ENCODE measurements at places on chromosomes 1 and 21.

- DNase-seq, result no peak
These were observed 89.4 kb downstream of the LPAR3 start for GRCh38 chr1:84803604-84804003.

DNA sequence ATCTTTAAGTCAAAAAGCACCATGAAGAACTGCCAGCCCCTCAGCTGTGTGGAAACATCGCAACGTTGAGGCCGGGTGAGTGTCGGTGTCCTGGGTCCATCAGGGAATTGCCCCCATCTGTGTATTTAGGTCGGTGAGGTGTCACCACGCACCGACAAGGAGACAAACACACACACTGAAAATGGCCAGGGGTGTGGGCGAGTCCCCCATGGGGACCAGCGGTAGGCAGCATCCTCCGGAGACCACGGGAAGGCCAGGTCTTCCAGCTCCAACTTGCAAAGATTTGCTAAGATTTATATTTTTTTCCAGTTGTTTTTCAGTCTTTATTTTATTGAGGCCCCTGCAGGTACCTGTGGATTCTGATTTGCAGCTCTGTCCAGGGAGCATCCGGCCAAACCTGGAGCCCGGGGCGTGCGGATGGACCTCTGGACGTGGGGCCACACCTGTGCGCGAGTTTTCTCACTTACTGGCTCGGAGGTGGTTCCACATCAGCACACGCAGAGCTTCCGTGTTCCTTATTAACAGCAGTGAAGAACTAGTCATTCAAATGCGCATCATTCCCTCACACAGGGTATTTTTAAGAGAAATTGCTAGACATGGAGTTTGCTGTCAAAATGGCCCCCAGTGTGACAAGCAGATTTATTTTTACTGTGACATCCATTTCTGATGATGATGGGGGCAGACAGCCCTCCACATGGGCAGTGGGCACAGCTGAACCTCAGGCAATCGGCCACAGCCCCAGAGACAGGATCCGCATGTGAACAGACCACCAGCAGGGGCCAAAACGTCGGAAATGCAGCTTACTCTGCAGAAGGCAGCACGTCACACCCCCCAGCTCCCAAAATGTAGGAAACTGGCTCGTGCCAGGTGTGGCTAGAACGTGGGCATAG, 17.2 kb upstream of the SLC19A1 start:
- DNase-seq, result no peak

DNA sequence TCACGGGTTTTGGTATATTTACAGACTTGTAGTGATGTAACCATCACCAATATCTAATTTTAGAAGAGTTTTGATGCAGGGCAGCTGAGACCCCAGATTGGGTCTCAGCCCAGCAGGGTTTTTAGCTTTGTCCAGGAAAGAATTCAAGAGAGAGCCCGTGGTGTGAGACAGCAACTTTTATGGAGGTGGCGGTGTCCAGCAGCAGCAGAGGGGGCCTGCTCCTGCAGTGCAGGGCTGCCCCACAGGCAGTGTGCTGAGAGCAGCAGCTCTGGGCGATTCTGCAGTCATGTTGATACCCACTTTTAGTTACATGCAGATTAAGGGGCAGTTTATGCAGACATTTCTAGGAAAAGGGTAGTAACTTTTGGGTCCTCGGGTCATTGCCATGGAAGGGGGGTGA, 1.8 kb upstream of the EPHX1 start:
- DNase-seq, result no peak

DNA sequence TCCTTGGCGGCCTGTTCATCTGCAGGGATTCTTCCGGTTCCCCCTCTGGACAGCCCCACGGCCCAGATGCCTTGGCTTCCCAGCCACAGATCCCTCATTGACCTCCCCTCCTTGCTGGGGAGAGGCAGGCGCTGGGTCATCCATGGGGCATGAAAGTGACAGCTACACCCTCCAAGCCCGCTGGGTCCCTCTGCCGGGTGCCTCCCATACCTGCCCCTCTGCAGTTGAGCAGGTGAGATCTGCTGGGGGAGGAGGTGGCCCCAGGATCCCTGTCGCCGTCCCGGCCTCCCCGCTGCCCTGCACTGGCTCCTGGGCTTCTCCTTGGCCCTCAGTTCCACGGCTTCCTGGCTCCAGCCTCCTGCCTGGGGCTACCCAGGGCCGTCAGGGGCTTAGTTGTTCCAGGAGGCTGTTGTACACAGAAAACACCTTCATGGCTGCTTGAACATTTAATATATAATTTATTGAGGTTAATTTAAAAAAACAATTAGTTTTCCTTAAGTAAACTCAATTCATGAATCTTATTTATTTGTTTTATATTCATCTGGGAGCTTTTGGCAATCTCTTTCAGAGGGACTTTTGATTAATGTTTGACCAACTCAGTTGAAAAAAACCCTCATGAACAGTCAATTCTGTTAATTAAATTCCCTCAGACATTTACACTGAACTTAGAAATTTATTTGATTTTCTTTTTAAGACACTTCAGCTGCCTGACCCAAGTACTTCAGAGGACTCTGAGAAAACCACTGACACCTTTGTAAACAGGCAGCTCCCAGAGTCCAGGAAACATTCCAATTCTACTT, 67.6 kb upstream of the ABCG1 start:
- DNase-seq, result no peak

DNA sequence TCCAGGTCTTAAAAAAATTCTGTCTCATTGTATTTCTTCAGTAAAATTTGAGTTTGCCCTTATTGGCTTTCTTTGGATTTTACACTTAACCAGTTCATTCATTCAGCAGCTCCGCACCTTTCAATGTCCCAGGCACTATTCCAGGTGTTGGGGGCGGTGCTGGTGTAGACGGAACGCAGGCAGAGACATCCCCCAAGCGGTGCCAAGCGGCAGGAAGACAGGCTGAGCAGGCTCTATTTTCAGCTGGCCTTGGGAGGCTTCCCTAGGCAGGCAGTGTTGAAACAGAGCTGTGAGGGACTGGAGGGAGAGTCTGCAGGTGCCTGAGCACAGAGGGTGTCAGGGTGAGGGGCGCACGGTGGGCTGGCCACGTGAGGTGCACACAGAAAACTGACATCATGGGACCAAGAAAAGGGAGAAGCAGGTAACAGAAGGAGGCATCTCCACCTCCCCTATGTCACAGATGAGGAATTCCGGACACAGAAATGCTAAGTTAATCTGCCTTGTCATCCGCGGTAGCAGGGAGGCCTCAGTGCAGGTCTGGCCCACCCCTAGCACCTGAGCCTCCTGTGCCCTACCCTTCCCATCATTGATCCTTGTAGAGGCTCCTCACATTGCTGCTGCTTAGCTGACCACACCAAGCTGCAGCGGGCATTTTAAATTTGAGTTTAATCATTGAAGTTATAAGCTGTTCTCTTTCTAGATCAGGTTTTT, 40.8 kb downstream of the SLC37A1 start:
- DNase-seq, result no peak

DNA sequence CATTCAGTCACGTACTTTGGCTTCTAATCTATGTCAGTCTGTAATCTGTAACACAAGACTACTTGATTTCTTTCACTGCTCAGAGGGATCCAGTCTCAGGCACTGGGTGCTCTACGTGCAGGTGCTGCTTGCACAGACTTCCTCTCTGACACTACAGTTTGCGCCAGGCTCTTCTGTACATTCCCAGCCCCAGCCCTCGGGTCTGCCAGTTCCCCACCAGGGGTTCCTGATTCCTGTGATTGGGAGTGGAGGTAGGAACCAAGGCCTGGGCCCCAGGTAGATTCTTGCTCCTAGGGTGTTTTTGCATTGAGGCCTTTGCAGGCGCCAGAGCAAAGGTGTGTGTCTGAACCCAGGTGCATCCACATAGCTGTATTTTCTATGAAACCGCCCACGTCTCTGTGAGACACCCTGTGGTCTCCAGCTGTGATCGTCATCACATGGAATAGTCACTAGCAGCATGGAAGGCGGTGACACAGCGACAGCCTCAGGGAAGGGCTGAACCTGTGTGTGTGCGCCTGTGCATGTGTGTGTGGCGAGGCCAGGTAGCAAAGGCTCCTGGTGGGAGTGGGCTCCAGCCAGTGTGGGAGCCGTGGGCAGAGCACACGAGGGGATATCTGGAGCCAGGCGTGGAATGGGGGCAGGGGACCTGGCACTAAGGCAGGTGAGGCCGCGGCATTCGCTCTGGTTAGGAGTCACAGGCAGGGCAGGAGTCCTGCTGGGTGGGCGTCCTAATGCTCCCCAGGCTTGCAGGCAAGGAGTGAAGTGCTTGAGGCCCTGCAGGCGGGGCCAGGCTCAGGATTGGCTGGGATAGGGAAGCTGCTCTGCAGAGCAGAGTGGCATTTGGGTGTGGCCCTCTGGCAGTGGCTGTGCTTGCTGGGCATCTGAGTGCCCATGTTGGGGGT, 5.2 kb downstream of the GJC2 start:
- DNase-seq, result no peak
